ENCODE measurements at places on chromosomes 2 and 18. TPM values are rescaled to one million over a fixed set of nuclear protein-coding genes. Genes with fewer than 3 reads are reported as not detected.

The ATP8B1 gene
- polyA plus RNA-seq: 2.4 TPM

The CROCC2 gene
- polyA plus RNA-seq: 0.18 TPM

The C2orf81 gene
- 5.1 TPM for polyA plus RNA-seq

The INO80B gene
- 45.1 TPM for polyA plus RNA-seq

The SPATA3 gene
- polyA plus RNA-seq: not detected

The REG3A gene
- polyA plus RNA-seq: not detected

The VSNL1 gene
- polyA plus RNA-seq: 0.41 TPM

The ZRANB3 gene
- polyA plus RNA-seq: 2.6 TPM

The AFF3 gene
- polyA plus RNA-seq: 11.2 TPM

The ZBTB7C gene
- polyA plus RNA-seq: 6.5 TPM

The BCL11A gene
- 0.81 TPM for polyA plus RNA-seq

The ZAP70 gene
- 0.75 TPM for polyA plus RNA-seq

The KCNIP3 gene
- 2.2 TPM for polyA plus RNA-seq

The OXER1 gene
- 0.37 TPM for polyA plus RNA-seq

The ST6GAL2 gene
- polyA plus RNA-seq: 0.76 TPM

The ABCG5 gene
- polyA plus RNA-seq: not detected

The GPR155 gene
- 7.2 TPM for polyA plus RNA-seq

The GCG gene
- not detected for polyA plus RNA-seq

The NCKAP1 gene
- 66.3 TPM for polyA plus RNA-seq

The LRATD1 gene
- polyA plus RNA-seq: 9.6 TPM

The IL36RN gene
- polyA plus RNA-seq: not detected

The OTOF gene
- 0.16 TPM for polyA plus RNA-seq

The ERMN gene
- 0.08 TPM for polyA plus RNA-seq

The NDC80 gene
- 2.5 TPM for polyA plus RNA-seq

The NDUFB3 gene
- polyA plus RNA-seq: 52.5 TPM

The GREB1 gene
- 104 TPM for polyA plus RNA-seq

The ABCA12 gene
- 0.05 TPM for polyA plus RNA-seq

The MSTN gene
- polyA plus RNA-seq: 0.16 TPM

The LIMS3 gene
- polyA plus RNA-seq: 1.5 TPM

The INHBB gene
- 6.9 TPM for polyA plus RNA-seq

The ANKRD36 gene
- polyA plus RNA-seq: 4.6 TPM

The MC2R gene
- 0.05 TPM for polyA plus RNA-seq

The SCN7A gene
- 33.5 TPM for polyA plus RNA-seq

The MPP4 gene
- polyA plus RNA-seq: not detected

The CMPK2 gene
- polyA plus RNA-seq: 3.1 TPM

The TRABD2A gene
- 35.7 TPM for polyA plus RNA-seq

The NPHP1 gene
- polyA plus RNA-seq: 8.2 TPM

The TBR1 gene
- polyA plus RNA-seq: not detected

The GCFC2 gene
- 15.8 TPM for polyA plus RNA-seq

The ARHGEF33 gene
- polyA plus RNA-seq: 2.2 TPM

The LINC00305 gene
- polyA plus RNA-seq: not detected

Measured in ovary (tissue), 10 donors.